ENCODE measurements at places on chromosomes 2 and 18.

DNA sequence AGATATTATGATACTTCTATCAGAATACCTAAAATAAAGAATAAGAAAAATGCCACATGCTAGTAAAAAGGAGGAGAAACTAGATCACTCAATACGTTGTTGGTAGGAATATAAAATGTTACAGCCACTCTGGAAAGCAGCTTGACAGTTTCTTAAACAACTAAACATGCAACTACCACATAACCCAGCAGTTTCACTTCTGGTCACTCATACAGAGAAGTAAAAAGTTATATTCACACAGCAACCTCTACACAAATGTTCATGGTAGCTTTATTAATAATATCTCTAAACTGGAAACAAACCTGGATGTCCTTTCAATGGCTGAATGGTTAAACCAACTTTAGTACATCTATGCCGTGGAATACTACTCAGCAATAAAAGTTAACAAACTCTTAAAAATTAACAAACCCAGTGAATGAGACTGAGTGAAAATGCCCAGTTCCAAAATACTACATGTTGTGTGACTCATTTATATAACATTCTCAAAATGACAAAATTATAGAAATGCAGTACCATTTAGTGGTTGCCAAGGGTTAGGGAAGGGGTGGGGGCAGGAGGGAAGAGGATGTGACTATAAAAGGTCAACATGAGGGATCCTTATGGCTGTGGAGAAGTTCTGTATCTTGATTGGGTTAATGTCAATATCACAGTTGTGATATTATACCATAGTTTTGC lies 124.1 kb downstream of the MMADHC start:
- no peak for DNase-seq

DNA sequence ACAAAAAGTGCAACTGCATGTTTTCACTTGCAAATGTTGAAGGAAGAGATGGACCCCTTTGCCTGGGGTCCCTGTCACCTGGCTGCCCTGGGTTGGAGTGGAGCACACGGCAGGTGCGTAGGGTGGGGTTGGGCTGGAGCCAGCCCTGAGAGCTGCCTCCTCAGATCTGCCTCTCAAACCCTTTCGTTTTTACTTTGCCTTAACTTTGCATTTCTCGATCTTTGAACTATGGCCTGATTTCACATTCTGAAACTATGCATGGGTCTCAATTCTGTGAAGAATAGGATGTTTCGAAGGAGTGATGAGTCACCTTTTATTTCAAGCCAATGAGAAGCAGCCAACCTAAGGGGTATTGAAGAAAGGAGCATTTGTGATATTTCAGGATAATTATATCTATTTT lies 132.8 kb downstream of the ACOXL start:
- no peak for DNase-seq

DNA sequence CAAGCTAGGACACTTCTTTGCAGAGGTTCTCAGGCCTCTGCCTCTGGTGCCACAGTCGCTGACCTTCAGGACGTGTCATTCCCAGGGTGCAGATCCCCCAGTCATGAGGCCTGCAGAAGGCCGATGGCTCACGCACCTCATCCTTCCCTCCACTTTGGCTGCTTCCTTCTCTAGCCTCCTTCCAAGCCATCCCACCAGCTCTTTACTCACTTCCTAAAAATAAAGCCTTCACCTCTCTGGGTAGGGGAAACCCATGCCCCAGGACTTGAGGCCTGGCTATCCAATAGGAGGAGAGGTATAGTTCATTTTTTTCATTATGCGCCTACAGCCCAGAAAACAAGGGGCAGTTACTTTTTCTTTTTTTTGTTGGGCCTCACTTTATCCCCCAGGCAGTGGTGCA lies 91.4 kb downstream of the B3GNT2 start:
- DNase-seq = no peak

GRCh38 chr18:13433685-13434084 lies 215.1 kb downstream of the LDLRAD4 start:
- DNase-seq = no peak

- DNase-seq = no peak
Measured at GRCh38 chr18:13893418-13893760, 21.9 kb downstream of the MC2R start.

GRCh38 chr2:172806493-172806892 lies 70.8 kb downstream of the RAPGEF4 start:
- DNase-seq = no peak

- no peak for DNase-seq
Measured at GRCh38 chr2:127622561-127623387, 23.2 kb upstream of the GPR17 start.

- no peak for DNase-seq
Measured at GRCh38 chr18:48979944-48980890, 29.5 kb upstream of the SMAD7 start.

DNA sequence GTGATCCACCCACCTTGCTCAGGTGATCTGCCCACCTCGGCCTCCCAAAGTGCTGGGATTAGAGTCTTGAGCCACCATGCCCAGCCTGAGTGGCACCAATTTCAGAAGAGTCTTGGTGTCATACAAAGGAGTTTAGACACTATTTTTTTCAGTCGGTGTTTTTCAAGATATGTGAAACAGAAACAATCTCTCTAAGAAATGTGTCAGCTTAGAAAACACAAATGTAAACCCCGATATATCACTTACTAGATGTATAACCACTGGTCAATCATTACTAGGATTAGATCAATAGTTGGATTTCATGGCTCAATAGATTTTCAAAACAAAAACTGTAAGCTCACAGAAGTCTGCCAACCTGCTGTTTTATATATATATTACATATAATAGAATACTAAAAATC lies 67.2 kb upstream of the FRZB start:
- no peak for DNase-seq

GRCh38 chr2:64500549-64500948 lies 23.6 kb upstream of the AFTPH start:
- no peak for DNase-seq

GRCh38 chr2:12305931-12306330 lies 410.8 kb upstream of the TRIB2 start:
- DNase-seq = no peak

GRCh38 chr2:58428096-58429013 lies 187.2 kb upstream of the FANCL start:
- no peak for DNase-seq

DNA sequence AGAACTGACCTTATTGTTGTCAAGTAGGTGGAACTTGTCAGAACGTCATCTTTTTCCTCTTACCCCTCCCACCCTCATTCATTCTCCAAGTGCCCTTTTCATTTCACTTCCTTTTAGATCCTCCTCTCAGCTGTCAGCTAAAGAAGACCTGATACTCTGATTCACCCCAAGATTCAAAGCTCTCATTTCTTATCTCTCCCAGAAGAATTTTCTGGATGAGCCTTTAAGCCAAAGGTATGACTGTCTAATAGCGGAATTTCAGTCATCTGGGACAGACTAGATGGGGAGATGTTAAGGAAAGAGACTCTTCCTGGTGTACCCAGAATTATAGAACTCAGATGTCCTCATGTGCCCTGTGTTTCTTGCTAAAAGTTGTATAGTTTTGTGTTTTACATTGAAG lies 53.9 kb downstream of the TCF7L1 start:
- DNase-seq = no peak

DNA sequence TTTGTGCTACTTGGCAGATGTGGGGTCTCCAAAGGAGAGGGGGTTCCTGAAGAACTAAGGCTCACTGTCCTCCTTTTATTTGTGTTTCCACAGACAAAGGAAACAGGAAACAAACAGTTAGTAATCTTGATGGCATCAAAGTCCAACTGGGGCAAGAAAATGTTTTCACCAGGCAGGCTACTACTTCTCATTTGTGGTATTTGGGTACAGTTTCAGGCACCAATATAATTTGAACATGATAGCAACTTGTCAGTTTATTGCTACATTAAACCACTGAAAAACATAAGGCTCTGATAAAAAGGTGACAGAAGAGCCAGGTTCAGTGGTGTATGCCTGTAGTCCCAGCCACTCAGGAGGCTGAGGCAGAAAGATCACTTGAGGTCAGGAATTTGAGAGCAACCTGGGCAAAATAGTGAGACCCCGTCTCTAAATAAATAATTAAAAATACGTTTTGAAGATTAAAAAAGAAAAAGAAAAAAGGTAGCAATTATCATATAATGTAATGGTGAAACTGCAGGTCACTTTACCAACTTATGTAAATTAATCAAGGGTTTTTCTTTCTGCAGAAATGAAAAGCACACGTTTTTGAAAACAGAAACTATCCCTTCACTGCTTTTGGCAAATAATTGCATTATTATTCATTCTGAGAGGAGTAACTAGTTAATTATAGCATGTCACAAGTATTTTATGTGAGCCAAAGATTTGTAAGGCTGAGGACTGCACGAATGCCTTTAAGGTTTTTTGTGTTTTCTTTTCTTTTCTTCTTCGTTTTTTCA lies 157.5 kb upstream of the CAVIN2 start:
- DNase-seq = no peak

DNA sequence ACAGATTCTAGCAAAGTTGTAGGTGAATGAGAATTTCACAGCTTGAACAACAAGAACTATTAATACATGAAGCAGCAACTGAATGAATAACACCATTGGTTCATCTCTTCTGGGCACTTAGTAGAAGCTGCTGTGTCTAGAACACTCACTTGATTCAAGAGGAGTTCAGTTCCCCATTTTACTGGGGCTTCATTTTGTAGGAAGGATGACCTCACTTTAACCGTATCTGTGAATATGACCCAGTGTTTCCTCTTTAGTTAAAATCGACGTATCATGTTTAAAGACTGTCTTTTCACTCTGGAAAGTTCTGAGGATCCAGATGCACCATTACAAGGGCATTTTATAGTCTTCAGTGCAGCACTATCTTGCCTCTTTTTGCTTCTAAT lies 47.8 kb downstream of the LRRTM1 start:
- no peak for DNase-seq

DNA sequence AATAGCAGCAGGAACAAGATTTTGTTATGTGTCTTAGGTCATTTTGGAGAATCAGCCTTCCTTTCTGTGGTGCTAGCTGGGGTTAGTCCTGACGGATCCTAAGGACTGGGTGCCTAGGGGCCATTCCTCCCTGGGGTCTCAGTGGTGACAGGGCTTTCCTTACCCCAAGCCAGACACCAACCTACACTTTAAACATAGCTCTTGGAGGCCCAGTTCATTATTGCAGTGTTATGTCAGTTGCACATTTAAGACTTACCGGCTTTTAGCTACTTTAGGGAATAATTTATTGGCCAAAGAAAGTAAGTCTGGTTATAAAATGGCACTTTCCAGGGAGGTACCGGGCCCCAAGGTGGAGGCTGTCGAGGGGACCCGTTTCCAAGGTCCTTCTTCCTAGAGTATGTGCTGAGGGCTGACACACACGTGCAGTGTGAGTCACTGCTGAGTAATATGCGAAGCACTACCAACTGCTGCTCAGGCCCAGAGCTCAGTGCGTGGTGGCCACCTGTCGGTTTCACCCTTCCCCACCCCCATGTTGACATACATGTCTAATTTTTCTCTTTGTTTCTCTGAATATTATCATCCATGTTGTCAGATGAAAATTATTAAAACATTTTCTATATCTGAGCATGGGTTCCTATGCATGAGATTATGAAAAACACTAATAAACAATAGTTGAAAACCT lies 37.0 kb upstream of the GRHL1 start:
- DNase-seq = no peak

- no peak for DNase-seq
Measured at GRCh38 chr2:118231759-118232158, 143.5 kb downstream of the INSIG2 start.

DNA sequence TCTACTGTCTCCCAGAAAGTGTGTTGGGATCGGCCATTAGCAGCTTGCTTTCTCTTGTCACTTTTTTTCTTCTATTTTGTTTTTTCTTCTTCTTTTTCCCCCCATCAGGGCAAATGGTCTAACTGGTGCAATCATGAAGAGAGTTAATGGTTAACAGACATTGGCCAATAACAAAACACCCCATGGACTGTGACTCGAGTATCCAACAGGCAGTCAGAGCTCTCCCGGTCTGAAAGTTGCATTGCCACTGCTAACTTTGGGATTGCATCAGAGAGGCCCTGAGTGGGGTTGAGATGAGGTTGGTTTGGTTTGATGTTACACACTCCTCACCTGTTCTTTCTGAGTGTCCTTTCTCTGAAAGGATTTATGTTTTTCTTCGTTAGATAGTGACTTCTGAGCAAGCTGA lies 12.9 kb upstream of the SNORC start:
- DNase-seq = no peak

DNA sequence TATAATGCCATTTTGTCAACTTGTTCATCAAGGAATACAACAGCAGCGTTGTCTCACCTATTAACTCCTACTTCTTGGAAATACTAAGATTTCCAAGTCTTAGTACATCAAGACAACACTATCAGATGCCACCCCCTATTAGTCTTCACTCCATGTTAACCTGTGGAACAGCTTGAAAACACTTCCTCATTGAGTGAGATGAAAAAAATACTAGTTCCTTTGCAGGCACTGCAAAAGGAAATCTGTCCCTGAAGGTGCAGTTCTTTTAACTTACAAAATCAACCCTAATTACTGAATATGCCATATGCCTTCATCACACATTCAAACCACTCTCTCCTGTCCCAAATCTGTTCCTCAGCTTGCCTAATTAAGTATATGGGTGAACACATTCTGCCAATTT lies 4.0 kb downstream of the CWC22 start:
- no peak for DNase-seq

DNA sequence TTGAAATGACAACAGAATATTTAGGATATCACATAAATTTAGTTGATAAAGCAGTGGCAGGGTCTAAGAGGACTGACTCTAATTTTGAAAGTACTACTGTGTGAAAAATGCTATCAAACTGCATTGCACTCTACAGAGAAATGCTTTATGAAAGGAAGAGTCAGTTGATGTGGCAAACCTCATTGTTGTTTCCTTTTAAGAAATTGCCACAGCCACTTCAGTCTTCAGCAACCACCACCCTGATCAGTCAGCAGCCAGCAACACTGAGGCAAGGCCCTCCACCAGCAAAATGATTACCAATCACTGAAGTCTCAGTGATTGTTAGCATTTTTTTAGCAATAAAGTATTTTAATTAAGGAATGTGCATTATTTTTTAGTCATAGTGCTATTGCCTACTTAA lies 488.7 kb upstream of the SLC39A10 start:
- DNase-seq = no peak

- DNase-seq = no peak
Measured at GRCh38 chr2:109630441-109631430, 16.6 kb downstream of the SOWAHC start.

GRCh38 chr2:197613509-197613987 lies 61.8 kb downstream of the RFTN2 start:
- no peak for DNase-seq

DNA sequence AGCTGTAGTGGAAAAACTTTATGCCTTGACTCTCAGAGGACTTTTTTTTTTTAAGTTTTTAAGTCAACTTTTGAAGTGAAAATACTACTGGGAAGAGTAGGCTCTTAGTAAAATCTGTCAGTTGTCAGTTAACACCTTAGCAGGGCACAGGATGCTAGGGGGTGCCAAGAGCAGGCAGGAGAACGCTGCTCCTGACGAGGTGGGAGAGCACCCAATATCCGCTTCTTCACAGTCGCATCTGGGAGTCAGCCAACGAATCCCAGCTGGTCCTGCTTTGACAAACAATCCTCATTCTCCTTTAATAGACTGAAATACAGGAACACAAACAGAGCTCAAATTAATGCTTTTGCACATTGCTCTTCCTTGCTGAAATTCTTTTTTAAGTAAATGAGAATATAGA lies 709.5 kb upstream of the ACVR2A start:
- no peak for DNase-seq

- no peak for DNase-seq
Measured at GRCh38 chr2:88265352-88266303, 95.5 kb downstream of the THNSL2 start.

GRCh38 chr2:233535271-233535670 lies 31.3 kb downstream of the USP40 start:
- DNase-seq = no peak

- DNase-seq = no peak
Measured at GRCh38 chr18:48783616-48784520, 166.9 kb downstream of the SMAD7 start.

Measured in stimulated activated CD4-positive, alpha-beta T cell treated with anti-CD3 and anti-CD28 coated beads, TNF-alpha, amount 100 ng/mL, for 1 hour (primary cell).